ENCODE measurements at places on chromosomes 13 and 19.

- no peak for DNase-seq
Observed at GRCh38 chr19:23597661-23598060, 89.4 kb downstream of the ZNF675 start.

- no peak for DNase-seq
Observed at GRCh38 chr13:76864259-76864658, 21.9 kb downstream of the KCTD12 start.

GRCh38 chr19:53254411-53255341, at the start of gene ZNF677:
Gene ZNF677 (minus strand): TSS chr19:53254873. CDS start chr19:53251550, 3,323 bp downstream.
- peak; percentile 96 for DNase-seq

- no peak for DNase-seq
Observed at GRCh38 chr13:36713887-36714286, 40.1 kb downstream of the SERTM1 start.

GRCh38 chr13:60700994-60701393, 304.0 kb downstream of the TDRD3 start:
- no peak for DNase-seq

GRCh38 chr13:100581504-100581903, 7.1 kb downstream of the GGACT start:
- DNase-seq, result no peak

- DNase-seq, result no peak
Observed at GRCh38 chr13:39374741-39375189, 228.2 kb downstream of the LHFPL6 start.

GRCh38 chr13:43329702-43330101, 306.3 kb downstream of the DNAJC15 start:
- no peak for DNase-seq

GRCh38 chr19:4066682-4067395, at the start of gene ZBTB7A:
Gene ZBTB7A (minus strand): TSS chr19:4066899. CDS start chr19:4055232, 11,667 bp downstream.
- DNase-seq, result peak; percentile 87

GRCh38 chr19:40366697-40367561, 18.4 kb downstream of the PLD3 start:
- DNase-seq, result no peak

DNA sequence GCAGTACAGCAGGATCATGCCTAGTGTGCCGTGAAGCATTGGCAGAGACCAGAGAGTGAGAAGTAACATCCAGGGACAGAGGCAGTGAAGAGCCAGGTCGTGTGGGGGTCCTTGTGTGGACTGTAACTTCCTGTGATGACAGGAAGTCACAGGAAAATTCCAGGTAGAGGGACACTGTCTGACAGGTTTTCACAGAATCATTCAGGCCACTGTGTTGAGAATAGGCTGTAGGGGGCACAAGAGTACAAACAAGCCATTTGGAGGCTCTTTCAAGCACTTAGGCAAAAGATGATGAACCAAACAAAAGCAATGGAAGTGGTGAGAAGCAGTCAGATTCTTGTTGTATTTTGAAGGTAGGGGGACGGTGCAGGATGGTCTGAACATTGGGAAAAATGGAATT, 46.4 kb downstream of the N4BP2L1 start:
- DNase-seq, result no peak

GRCh38 chr13:100112186-100112838, 23.4 kb downstream of the PCCA start:
- DNase-seq, result no peak

DNA sequence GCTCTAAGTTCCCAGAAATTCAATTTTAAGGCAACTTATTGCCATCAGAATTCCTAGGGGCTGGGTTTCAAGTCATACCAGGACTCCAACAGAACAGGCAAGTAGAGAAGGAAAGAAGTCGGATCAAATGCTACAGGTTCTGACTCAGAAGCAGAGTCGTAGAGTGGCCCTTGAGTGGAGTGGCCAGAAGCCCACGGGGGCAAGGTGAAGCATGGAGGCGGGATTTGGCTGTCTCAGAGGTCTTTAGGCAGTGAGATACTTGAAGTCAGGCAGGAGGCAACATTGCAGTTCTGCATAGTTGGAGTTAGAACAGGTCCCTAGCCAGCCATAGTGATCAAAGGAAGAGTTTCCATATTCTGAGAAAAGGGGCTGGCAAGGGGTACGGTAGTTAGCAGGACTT, 111.6 kb downstream of the NHLRC3 start:
- DNase-seq, result no peak

DNA sequence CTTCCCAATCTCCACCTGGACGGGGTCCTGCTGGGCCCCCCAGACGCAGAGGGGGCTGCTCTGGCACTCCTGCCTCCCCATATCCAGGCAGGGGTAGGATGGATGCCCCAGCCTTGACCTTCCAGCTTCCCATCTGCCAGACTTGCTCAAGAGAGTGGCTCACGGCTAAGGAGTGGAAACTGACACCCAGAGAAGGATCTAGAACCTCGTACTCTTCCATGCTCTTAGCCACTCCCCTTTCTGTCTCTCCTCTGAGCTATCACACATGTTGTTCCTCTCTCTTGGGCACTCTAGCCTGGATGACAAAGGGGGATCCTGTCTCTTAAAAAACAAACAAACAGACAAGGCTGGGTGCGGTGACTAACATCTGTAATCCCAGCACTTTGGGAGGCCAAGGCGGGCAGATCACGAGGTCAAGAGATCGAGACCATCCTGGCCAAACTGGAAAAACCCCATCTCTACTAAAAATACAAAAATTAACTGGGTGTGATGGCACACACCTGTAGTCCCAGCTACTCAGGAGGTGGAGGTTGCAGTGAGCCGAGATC, 12.2 kb upstream of the FUT5 start:
- no peak for DNase-seq

GRCh38 chr13:30037766-30038165, 187.3 kb upstream of the UBL3 start:
- DNase-seq, result no peak

DNA sequence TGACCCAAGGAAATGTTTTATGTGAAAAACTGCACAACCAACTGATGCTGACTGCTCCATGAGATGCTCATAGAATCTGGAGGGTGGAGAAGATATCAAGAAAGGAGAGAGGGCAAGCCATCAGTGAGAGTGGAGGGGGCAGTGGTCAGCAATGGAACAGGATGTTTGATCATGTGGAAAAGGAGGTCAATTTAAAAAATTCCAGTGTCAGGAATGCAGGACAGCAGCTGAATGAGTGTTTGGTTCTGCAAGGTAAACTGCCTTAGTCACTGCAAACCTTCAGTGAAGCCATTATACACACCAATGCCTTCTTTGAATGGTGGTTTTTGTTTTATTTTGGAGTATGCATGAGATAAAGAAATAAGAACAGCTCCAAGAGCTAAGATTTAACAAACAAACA, 121.5 kb downstream of the FGF14 start:
- DNase-seq, result no peak

- DNase-seq, result no peak
Observed at GRCh38 chr19:42512743-42513304, 15.5 kb downstream of the CEACAM1 start.

GRCh38 chr19:56639217-56639616, 3.7 kb upstream of the SMIM17 start:
- DNase-seq, result no peak

DNA sequence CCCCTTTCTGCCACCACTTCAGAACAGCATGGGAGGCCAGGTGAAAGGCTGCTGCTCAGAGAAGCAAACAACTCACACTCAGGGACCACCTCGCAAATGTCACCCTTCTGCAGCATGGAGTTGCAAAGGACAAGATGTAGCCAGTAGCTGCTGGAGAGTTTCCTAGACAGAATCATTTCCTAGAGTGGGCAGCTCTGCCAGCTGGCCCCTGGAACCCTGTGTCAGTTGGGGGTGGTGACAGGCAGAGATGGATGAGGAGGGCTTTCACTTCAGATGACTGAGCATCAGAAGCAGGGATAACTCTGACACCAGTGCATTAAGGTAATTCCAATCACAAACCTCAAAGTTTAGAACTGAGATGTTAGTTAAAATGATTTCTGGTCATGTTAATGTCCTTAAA, 34.4 kb upstream of the EPHX3 start:
- DNase-seq, result no peak

GRCh38 chr19:3618144-3618810, 8.3 kb downstream of the CACTIN start:
- peak; percentile 66 for DNase-seq

GRCh38 chr19:40217027-40217810, 965 bp downstream of the TTC9B start:
- peak; percentile 78 for DNase-seq

GRCh38 chr13:107819071-107819470, 396.3 kb downstream of the LIG4 start:
- DNase-seq, result no peak

- no peak for DNase-seq
Observed at GRCh38 chr13:51524312-51524711, 60.0 kb upstream of the WDFY2 start.

- no peak for DNase-seq
Observed at GRCh38 chr19:48705431-48705830, 9.7 kb downstream of the FUT2 start.

DNA sequence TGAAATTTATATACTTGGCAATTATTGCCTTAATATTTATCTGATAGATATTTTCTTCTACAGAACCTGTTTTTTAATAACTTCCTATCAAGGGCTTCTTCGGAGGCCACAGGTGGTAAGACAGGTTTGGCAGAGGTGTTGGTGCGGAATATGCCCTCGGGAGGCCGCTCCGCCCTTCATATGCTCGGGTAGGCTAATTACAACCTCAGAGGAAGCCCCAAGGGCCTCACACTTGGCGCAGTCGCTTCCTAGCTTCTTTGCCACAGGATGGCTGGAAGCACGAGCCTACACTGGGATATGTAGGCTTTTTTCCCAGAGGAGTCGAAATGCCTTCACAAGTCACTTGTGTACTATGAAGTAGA, 68.8 kb downstream of the LMO7 start:
- peak; percentile 59 for DNase-seq

- DNase-seq, result no peak
Observed at GRCh38 chr13:108915095-108915633, 285.8 kb downstream of the MYO16 start.

Measured in pancreas (tissue), 10 donors.